ENCODE measurements at places on chromosomes 7 and 10.

GRCh38 chr10:5543623-5544022 is 18.9 kb downstream of the CALML3 start:
- DNase-seq: no peak

DNA sequence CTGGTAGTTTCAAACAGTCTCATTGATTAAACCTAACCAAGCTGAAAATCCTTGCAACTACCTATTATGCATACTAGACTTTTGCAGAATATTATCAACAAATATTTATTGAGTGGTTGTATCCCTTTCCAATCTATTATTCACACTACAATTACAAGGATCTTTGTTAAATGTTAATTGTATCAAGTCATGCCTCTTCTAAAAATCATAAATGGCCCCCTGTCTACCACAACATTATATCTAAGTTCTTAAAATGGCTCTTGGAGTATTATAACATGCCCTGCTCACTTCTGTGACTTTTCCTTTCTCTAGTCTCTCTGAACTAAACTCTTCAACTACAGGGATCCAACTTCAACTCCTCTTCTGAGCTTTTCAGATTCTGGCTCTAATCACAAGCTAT is 219.3 kb downstream of the IMMP2L start:
- no peak for DNase-seq

DNA sequence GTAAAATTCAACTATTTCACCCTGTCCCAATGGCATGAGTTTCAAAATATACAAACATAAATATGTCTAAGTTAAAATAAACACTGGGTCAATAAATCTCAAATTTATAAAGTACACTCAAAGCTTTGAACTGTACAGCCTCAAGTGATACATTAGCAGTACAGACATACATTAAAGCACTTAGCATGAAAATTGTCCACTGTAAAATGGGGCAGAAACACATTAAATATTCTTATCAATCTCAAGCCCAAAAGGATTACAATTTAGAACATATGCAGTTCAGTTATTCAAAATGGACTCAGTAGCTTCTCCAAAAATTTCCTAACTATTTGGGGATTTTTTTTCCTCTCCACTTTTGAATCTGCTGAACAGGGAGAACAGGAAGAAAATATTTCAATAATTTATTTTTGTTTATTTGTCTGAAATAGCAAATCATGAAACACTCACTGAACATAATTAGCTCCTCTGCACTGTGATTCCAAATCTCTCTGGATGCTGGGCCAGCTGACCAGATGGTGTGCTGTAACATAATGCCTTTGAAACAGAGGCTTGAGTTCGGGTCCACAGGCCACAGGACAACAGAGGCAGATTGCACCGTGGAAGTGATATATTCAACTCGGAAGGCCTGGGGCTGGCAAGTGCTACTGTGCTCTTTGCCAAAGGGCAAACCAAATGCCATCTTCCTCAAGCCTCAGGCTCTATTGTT is 248.9 kb upstream of the LRRN3 start:
- no peak for DNase-seq

DNA sequence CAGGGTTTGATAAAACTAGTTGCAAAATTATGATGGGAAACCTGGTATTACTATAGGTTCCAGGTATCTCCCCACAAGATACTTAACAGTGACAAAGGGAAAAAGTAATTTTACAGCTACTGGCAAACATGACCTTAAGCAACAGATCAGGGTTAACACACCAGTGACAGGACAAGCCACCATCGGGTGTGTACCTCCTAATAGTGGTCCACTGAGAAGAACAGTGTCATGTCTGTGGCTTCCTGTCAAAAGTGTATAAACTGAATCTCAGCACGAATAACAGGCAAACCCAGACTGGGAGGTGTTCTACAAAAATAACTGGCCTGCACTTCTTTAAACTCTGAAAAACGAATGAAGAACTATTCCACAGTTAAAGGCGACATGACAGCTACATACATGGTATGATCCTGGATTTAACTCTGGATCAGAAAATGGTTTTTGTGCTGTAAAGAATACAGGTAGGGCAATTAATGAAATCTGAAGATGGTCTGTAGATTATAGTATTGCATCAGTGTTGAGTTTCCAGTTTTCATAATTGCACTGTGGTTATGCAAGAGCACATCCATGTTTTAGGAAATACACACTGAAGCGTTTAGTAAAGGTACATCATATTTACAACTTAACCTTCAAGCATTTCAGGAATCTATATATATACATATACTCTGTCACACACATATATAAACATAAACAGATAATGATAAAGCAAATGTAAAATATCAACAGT is 32.0 kb upstream of the ARMS2 start:
- peak; percentile 41 for DNase-seq

DNA sequence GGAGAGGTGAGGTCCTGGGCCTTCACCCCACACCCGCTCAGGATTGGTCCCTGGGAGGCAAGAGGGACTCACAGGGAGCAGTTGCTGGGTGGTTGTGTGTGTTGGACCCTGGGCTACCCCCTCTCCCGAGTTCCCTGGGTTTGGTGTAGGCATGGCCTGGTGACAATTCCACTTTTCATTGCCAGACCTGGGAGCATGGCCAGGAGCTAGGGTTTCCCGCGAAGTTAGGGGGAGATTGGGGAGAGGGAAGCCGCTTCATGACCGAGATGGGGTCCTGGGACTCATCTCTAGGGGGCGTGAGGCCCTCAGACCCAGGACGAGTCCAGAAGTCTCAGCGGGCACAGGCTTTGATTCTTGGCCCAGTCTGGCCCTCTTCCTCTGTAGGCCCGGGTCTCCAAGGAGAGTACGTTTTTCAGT is 606 bp downstream of the PALD1 start:
- no peak for DNase-seq

DNA sequence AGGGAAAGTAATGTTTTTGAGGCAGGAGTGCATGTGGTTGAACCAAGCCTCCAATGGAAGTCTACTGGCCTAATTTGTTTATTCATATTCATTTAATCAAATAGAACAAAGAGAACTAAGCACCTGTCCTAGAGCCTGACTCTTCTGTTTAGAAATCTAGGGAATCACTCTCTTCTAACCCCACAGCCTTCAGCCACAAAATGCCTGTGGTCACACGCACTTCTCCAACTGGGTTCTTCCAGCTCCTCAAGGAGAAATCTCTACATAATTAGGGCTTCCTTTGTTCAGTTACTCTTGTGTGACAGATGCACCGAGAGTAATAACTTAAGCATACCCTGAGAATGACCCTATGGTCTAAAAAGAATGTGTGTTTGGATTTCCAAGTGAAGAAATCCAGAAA is 133.7 kb upstream of the NAMPT start:
- peak; percentile 38 for DNase-seq

GRCh38 chr7:22731766-22732165 is 4.8 kb downstream of the IL6 start:
- peak; percentile 72 for DNase-seq

GRCh38 chr10:43201545-43202131 is 63.4 kb downstream of the CSGALNACT2 start:
- DNase-seq: no peak

- DNase-seq: no peak
These were observed 18.9 kb upstream of the NRP1 start for GRCh38 chr10:33353334-33353733.

GRCh38 chr10:64537928-64538327 is 1016.7 kb downstream of the REEP3 start:
- DNase-seq: no peak

- no peak for DNase-seq
These were observed 193.9 kb downstream of the NXPH1 start for GRCh38 chr7:8627325-8627724.

DNA sequence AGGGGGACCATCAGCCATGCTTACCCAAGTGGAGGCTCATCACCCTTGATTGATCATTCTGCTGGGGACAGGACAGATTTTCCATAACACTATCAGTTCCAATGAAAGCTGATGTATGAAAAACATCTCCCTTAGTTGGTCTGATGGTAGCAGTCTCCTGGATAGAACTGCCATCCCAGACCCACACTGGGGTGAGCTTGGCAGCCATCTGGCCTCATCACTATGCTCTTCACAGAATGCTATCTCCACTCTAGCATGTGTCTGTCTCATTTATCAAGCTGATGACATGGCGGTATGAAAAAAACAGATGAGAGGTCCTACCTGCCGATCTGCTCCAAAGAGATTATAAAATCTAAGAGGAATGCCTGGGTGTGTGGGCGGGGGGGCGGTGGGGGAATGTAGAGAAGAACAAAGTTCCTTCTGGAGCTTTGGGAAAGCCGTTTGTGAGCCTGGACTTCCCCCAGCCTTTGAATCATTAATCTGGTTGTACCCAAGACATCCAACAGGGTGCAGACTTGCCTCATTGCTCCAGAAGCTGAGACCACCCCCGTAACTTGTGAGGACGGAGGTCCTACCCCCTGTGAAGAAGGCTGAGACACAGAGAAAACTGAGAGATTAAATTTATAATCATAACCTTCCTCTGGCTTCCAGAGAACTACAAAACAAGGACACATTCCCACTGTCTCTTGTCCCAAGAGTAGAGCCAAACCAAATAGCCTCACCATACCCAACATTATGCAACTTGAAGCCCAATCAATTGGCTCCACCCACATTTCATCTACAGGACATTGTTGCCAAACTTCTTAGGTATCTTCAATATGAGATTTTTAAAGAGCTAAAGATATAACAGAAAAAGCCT is 340.8 kb downstream of the KCNMA1 start:
- DNase-seq: no peak

DNA sequence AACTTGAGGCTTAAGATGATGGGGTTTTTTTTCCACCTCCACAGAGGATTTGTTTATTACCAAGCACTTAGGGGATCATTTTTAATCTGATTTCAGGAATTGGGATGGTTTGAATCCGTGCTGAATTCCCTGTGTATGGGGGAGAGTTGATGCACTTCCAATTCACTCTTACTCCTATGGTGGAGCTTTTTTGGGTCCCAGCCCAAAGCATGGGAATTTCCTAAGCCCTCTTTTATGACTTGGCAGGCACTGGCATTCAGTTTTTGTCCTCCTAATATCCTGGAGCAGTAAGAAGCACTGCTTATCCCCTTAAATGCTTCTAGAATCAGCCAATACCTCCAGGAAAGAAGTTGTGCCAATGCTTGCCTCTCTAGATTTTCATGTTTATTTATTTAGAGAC is 78.7 kb downstream of the HYCC1 start:
- DNase-seq: no peak

All from inflammatory macrophage treated with lipopolysaccharide for 1 hour (primary cell).